Trophoblast cell (in vitro differentiated cells and primary cell): ENCODE measurements at places on chromosomes 12 and 14.
A peak's percentile ranks its signal among the peaks of the same experiment; 100 is the strongest.

DNA sequence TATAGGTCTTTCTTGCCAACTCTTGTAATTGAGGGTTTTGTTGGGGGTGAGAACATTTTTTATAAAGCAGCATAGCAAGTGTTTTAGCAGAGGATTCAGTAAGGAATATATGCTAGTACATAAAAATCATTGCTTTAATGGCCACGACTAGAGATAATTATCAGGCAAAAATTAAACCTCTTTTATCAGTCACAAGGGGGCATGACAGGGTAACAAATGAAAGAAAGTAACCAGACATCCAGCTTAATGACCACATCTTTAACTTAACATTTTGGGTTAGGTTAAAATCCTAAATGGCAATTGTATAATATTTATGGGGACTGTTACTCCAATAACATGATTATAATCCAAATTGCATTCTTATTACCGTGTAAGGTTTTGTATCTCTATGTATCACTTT is 119.6 kb downstream of the LRRIQ1 start:
- no peak for DNase-seq

DNA sequence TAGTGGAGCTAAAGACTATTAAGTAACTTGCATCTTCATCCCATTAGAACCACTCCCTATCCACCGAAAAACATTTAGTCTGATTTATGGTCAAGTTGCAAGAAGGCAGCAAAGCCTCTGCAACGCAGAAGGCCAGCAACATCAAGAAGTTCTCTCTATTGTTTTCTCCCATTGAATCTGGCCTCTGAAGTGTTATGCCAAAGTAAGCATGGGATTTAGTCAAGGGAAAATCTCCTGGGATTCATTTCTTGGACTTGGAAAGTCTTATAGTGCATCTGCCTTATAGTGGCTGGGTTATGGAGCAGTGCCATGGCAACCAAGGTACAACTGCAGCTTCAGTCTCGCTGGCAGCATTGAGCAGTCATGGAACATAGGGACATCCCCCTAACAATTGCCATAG is 87.7 kb upstream of the KRR1 start:
- DNase-seq: no peak

DNA sequence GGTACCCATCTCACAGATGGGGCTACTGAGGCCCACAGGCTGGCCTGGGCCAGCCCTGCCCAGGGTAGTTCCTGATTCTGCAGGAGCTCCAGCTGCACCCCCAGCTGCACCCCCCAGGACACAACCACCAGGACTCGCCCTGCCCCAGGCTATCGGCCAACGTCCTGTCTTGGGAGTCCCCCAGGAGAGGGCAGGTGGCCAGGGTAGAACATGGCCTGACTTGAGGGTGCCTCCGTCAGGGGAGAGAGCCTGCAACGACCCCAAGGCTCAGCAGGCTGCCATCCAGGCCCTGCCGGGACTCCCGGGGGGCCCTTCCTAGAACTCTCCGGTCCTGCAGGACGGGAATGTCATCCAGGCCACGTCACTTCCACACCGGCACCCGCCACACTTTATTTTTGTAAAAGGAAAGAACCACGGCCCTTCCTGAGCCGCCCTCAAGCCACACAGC is 15.8 kb downstream of the JAG2 start:
- DNase-seq: no peak

GRCh38 chr12:70948976-70949336 is 28.4 kb upstream of the PTPRR start:
- no peak for DNase-seq

DNA sequence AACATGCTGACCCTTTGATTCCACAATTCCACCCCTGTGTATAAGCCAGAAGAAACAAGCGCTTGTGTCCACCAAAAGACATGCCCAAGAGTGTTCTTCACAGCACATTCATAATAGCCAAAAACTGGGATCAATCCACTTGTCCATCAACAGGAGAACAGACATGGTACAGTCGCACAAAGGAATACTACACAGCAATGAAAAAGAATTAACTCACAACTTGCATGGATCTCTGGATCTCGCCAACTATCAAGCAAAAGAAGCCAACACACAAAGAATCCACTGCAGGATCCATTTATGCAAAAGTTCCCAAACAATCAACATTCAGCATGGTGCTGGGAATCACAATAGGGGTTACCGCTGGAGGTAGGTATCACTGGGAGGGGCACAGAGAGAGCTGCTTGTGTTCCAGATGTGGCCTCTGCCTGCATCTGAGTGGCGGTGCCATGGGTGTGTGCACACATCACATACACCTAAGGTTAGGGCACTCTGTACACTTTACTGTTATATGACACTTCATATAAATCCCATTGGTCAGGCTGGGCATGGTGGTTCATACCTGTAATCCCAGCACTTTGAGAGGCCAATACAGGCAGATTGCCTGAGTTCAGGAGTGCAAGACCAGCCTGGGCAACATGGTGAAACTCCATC is 30.9 kb downstream of the CLMN start:
- no peak for DNase-seq

GRCh38 chr12:104890476-104891096 is 67.5 kb downstream of the SLC41A2 start:
- DNase-seq: no peak

DNA sequence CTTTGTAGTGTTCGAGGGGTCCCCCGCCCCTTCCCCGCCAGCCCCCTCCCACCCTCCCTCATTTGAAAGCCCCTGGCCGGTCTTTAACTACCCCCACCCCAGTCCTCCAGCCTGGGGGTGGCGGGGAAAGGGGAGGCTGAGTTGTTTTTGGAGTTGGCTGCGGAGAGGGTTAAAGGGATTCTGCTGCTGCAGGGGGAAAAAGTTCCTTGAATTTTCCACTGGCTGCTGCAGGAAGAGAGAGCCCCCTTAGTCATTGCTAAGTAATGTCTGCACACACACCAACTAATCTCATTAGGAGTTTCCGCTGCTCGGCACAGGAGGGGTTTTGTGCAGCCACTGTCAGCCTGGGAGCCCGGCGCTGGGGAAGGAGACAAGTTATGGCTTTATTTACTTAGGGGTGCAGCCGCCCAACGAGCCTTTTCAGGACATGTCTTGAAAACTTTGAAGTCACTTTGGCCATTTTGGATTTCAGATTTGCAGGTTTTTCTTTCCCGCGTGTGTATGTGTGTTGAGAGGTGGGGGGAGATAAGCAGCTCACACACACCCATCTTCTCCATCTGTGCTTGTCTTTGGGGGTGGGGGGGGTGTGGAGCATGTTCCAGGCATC is 1.8 kb downstream of the ELK3 start:
- DNase-seq: no peak

- no peak for DNase-seq
These were observed 156.6 kb downstream of the TGFB3 start for GRCh38 chr14:75825147-75825592.

DNA sequence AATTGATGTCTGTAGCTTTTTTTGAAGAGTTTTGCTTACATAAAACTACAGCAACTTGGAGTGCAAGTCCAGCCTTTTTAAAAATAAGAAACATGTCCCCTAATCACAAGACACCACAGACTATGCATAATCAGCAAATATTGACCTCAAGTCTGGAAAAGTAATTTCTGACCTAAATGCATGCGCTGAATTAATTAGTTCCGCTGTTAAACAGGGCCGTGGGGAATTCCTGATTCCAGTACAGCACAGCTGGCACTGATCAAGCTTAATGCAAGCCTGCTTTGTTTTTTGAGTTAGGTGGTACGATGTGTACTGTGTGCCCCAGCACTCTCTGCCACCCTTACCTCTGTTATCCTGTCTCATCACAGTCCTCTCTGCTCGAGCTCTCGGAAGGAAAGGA is 9.2 kb downstream of the MLH3 start:
- no peak for DNase-seq

GRCh38 chr12:63396135-63396534 is 245.1 kb upstream of the AVPR1A start:
- no peak for DNase-seq

- DNase-seq: peak; percentile 98
These were observed 18.2 kb upstream of the RNASE12 start for GRCh38 chr14:20609215-20610001.

GRCh38 chr12:18145924-18146323 is 55.9 kb upstream of the RERGL start:
- DNase-seq: no peak

GRCh38 chr14:68368850-68369249 is 424.0 kb downstream of the ZFP36L1 start:
- DNase-seq: no peak

DNA sequence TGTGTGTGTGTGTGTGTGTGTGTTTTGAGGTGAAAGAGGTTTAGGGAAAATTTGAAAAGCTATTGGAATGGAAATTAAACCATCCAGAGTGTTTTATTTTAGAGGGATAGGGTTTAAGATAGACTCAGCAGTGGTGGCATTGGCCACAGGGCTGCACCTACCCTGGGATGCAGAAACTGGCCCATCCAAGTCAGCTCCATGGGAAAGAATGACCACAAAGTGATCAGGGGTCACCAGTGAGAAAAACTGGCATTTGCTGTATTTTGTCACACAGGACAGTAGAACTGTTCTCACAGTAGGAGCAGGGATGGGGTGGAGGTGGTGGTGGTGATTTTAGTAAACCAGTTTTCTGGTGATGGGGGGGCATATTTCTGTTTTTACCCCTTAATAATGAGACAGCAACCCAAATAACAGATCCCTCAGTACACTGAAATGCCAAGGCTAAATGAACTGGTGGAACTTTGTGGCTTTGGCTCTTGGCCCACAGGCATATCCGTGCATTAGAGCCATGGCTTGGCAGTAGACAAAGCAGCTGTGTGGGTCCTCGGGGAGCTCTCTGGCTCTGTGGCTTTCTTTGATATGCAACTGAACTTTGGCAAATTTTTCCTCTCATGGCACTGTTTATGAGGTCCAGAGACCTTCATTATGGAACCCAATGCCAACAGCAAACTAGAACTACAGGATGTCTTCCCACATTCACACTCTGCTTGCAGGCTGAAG is 348.3 kb downstream of the ZFP36L1 start:
- DNase-seq: no peak

DNA sequence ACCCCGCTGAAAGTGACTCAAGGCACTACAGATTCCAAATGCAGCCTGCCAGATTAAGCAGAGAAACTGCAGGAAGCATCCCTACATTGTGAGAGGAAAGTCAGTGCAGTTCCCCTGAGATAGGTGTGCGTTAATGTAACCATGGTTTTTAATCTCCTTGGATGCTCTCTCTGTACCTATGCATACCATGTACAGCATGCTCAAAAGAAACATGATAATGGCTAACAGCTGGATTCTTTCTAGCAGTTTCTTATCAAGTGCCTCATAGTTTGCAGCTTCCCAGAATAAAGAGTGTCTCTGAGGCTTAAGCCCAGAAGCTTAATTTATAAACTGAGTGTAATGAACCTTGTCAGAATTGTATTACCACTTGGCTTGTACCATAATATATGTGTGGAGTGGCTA is 17.1 kb upstream of the MDM1 start:
- no peak for DNase-seq
